Activated CD4-positive, alpha-beta T cell treated with anti-CD3 and anti-CD28 coated beads for 48 hours (primary cell): ENCODE measurements at places on chromosomes 1 and 21.
A peak's percentile ranks its signal among the peaks of the same experiment; 100 is the strongest.

DNA sequence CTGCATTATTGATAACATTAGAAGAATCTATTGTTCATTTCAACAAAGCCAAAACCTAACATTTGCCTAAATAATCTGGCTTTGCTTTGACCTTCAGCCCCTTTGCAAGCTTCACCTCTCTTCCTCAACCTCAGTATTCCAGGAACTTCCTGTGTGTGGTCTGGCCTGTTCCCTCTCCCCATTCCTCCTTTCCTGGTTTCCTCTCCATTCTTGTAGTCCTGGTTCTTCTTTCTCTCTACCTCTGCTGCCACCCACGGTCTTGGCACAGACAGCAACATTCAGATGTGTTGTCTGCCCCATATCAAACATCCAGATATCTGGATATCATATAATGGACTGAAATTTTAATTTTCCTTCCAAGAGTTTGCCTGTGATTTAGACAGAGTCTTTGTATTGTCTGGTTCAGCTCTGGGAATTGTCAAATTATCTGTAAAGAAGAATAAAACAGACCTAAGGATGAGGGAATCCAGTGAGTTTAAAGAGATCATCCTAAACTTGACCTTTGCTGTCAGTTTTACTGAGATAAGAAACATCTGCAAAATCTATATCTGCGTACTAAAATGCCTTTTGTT lies 148.1 kb upstream of the KCTD3 start:
- DNase-seq: no peak

DNA sequence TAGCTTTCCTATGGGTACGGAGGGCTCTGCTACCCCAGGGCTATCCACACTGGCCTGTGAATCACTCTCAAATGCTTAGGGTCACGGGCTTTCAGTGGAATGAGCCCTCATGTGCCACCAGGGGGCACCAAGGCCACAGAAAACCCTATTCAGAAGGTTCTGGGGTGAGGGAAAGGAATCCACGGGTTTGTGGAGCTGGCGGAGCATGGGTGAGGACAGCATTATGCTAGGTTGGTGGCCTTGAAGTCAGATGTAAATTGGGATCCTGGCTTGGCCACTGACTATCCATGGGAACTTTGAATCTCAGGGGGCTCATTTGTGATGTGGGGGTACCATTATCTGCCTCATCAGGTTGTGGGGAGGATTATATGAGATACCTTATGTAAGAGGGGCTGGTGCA lies 5.1 kb upstream of the LAMTOR5 start:
- DNase-seq: peak; percentile 75

- DNase-seq: no peak
Observed at GRCh38 chr1:107262467-107263286, 121.8 kb downstream of the NTNG1 start.

- no peak for DNase-seq
Observed at GRCh38 chr21:38843379-38843778, 37.6 kb downstream of the ETS2 start.

- DNase-seq: no peak
Observed at GRCh38 chr1:16351456-16351993, 755 bp downstream of the FBXO42 start.

GRCh38 chr1:34263406-34263805 lies 86.7 kb downstream of the C1orf94 start:
- DNase-seq: no peak

DNA sequence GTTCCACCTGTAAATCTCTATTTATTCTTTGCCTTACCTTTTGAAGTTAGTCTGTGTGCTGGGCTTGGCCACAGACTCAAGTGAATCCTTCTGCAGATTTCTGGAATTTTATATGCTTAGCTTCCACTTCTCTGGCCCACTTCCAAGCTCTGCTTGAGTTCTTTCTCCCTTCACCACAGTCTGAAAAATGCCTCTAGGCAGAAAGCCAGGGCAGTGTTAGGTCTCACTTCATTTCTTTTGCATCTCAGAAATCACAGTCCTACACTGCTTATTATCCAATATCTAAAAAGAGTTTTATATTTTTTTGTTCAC lies 48.9 kb downstream of the INKA2 start:
- DNase-seq: no peak

DNA sequence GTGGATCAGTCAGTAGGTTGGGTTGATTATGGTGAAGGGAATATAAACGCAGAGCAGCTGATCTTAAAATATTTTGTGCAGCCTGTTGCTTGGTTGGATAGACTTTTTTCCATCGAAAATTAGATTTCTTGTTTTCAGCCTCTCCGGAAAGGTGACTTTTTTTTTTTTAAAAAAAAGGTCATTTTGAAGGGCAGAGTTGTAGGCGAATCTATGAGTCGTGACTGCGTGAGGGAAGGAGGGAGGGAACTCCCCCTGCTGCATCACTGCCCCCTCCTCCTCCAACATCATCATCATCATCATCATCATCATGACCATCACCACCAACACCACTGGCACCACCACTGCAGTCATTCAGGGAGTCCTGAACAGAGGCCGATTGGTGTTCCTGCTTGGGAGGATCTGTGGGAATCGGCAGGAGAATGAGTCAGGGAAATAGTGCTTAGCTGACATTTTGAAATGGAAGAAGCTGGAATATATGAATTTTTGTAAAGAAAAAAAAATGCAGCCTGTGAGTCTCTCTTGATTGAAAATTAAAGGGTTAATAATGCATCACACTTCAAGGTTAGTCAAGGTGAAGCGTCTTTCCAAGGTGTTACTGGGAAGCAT lies 1.2 kb downstream of the ATP1B1 start:
- peak; percentile 56 for DNase-seq

- no peak for DNase-seq
Observed at GRCh38 chr1:76162254-76162653, 87.7 kb downstream of the ST6GALNAC3 start.

DNA sequence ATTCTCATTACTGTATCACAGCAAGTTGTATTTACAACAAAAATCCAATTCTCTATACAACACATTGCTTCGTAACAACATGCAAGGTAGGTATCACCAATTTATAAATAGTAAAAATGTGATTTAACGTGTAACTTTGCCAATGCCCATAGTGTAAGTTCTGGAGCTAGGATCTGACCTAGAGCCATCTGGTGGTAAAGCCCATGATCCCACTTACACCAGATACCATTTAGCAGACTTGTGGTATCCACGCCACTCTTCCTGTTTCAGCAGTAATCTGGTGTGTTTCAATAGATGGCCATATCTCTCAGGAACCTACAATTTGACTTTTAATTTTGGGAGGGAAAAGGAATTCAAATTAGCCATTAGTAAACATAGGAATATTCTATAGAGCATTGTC lies 10.2 kb downstream of the SETSIP start:
- no peak for DNase-seq

GRCh38 chr1:87044424-87044823 lies 130.0 kb downstream of the HS2ST1 start:
- DNase-seq: no peak

DNA sequence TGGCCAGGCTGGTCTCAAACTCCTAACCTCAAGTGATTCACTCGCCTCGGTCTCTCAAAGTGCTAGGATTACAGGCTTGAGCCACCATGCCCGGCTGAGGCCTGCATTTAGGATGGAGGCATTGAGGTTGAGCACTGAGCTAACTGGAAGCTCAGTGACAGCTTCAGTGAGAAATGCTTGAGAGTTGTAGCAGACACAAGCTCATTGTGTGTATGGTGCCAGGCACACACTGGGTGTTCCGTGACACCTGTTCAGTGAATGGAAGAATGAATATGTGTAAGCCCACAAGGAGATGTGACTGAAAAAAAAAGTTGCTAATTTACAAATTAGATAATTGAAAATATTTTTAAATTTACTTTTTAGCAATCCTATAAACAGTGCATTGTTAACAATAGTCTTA lies 21.8 kb downstream of the LURAP1 start:
- DNase-seq: no peak

GRCh38 chr1:247296599-247297180 lies 35.0 kb downstream of the ZNF496 start:
- DNase-seq: no peak

DNA sequence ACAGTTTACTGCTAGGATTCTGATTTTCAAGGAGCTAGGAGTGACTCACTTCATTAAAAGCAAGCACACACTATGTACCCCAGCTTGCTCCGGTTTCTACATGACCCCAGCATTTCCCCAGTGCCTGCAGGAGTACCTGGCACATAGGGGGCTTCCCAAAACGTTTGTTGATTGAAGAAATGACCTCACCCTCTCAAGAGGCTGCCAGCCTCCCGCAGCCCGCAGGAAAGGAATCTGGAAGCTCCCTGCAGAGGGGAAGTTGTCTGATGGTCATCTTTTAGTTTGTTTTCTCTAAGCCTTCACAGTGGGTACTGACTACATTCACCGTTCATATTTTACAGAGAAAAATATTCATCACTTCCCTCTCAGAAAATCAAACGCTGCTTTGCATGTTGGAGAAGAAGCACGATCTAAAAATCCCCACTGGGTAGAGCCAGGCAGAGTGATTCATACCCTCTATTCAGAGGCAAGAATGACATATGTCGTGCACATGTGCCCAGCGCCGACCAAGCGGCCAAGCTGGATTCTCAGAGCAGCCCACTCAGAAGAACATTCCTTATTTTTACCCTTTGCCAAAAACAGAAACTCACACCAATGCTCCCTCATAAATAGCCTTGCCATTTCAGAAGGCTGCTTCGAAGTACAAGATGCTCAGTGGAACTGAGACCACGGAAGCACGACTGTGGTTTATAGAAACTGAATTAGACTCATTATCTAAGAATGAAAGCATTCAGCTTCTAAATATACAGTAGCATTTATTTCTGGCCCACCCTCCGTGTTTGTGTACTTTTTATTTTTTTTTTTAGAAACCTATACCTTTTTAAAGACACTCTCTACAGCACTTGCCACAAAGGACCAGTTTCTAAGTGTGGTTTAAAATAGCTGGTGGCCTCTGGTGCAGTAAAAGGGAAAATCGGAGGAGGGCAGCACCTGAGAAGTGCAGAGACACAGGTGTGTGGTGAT lies 143.2 kb downstream of the MIS18A start:
- DNase-seq: no peak

DNA sequence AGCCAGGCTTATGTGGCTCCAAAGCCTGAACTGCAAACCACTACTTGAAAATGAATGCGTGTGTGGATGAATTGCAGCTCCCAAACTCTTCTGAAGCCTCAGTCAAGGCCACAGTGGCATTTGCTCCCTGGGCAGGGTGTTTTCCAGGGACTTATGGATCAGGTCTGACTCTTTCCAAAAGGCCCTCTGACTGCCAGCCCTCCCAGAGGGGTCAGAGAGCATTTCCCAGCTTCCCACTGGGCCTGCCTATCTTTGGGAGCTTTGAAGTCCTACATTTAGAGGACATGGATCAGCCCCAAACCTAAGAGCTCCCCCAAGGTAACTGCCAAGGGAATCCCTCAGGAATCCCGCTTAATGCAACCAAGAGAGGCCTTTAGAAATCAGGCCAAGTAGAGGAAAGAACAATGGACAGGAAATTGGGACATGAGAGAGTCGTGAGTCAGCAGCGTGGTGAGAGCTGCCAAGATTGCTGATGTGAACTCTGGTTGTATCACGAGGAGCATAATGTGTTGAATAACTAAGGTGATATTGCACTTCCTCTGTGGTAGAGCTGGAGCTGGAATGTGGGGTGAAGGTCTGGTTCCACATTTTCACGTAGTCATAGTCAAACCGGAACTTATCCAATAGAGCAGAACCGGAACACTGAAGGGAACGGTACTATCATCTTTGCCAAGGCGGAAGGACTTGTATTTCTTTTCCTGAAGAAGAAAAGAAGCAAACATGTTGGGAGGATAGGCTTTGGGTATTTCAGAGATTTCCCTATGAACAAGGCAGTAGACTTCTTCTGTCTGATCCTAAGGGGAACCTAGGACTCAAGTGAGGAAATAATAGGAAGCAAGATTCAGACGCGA lies 99.4 kb upstream of the JUN start:
- no peak for DNase-seq

DNA sequence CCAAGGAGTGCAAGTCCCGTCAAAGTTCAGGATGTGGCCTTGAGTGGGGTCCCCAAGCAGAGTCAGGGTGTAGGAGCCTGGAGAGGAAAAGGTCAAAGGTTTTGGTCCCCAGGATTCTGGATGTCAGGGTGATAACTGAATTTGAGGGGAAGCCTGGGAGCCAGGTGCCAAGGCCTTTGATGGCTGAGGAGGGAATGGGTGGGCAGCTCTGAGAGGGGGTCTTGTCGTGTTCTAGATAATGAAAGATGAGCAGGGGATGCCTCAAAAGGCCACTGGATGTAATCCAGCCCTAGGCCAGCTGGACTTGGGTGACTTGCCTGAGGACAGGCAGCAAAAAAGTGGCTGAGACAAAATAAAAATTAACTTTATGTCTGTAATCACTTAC lies 27.5 kb upstream of the KCNA2 start:
- DNase-seq: no peak

- DNase-seq: no peak
Observed at GRCh38 chr21:46503922-46504550, 45.3 kb downstream of the DIP2A start.

- no peak for DNase-seq
Observed at GRCh38 chr1:2778220-2778592, 23.3 kb downstream of the TTC34 start.

DNA sequence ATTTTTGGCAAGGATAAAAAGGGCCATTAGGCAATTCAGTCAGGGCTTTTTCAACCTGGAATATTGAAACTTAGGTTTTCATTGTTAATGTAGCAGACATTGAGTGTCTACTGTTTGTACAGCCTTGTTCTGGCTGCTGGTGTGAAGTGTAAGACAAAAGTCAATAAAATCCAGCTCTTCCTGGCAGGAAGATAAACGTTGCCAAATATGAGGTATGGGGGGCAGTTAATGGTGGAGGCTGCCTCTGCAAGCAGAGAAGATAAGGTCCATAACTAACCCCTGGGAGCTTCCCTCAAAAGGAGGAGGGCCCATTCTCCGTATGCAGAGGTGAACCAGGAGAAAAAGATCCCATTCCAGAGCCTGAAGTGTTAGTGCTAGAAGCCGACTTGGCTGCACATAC lies 19.5 kb upstream of the SHE start:
- no peak for DNase-seq

- no peak for DNase-seq
Observed at GRCh38 chr1:25909040-25909439, 2.8 kb upstream of the STMN1 start.

DNA sequence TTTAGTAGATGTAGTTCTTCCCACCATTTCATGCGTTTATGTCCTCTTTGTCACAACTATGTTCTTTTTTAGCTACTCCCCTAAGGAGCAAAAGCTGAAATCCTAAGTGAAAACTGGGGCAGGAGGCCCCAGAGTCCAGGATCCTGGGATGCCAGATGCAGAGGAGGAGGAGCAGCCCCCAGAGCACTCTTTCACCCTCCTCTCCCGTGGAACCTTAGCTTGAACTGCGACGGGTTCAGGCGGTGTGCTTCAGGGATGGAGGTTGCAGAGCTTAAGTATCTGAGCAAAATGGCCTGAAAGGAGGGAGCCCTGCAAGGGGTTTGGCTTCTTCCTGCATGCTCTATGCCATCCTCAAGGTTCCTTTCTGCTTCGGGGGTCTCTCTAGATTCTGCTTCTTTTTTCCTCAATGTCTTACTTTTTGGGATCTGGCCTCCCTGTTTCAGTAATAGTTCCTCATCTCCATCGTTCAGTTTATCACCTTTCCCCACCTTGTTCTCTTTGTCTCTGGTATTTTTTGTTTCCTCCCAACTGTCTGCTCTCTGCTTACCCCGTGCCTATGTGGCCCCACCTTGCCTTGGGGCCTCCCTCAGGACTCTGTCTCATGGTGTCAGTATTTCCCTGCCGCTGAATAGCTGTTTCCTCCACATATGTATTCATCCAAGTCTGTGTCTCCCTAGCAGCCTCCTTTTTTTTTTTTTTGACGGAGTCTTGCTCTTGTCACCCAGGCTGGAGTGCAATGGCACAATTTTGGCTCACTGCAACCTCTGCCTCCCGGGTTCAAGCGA lies 2.7 kb upstream of the NHLH1 start:
- DNase-seq: no peak
